NCI-H1048 (cell line): ENCODE measurements at places on chromosomes 12 and 14.

GRCh38 chr12:71057330-71057729 lies 100.5 kb downstream of the TSPAN8 start:
- no peak for DNase-seq

DNA sequence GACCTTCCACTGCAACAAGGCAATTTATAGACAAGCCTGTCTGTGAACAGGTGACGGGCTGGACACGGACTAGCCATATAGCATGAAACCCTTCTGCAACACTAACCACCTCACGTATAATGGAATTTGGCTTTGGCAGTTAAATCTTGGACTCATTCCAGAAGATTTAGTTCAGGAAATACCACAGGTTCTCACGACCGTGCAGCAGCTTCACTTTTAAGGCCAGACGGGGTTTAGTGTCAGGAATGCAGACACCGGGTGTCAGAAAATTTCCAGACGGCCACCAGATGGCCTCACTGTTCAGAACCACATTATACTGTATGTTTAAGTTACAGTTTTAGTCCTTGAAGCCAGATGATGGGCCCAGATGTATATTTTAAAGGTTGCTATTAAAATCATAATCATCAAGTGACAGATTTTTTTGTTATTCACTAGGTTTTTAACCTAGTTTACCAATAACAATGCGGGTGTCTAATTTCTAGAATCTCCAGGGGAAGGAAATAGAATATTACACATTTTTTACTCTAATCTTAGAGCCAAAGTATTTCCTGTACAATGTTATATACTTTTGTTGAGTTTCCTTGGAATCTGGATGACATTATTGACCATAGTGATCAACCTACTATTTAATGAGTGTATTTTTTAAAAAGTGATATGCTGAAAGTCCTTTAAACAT lies 90.5 kb upstream of the TMPO start:
- DNase-seq, result peak; percentile 5

GRCh38 chr12:46406352-46407027 lies 33.9 kb upstream of the SLC38A2 start:
- DNase-seq, result no peak

DNA sequence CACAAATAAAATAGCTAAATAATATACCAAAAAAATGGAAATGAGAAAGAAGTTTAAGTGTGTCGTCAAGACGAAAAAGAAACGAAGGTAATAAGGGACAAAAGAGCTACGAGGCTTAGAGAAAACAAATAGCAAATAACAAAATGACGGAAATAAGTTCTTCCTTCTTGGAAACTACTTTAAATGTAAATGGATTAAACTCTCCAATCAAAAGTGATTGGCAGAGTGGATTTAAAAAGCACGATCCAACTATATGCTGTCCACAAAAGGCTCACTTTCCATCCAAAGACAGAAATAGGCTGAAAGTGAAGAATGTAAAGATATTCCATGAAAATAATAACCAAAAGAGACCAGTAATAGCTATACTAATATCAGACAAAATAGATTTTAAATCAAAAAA lies 82.4 kb downstream of the DIO3 start:
- DNase-seq, result no peak
